ENCODE measurements at places on chromosomes 7 and 10.

GRCh38 chr7:155066417-155066950 is 3.6 kb upstream of the HTR5A start:
- no peak for DNase-seq

DNA sequence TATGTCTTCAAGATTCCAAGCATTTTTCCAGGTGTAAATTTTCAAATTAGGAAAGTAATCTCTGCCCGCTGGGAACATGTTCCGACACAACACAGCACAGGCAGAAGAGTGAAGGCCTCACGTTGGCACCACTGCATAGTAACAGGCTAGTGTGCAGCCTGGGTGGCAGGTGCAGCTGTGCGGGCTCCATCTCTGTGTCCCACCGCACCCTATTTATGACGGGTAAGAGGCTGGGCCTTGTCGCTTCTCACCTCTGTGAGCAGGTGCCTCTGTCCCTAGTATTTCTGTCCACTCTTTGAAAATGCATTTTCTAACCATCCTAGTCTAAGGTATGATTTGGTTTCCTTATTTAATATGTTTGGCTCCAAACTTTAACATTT is 24.1 kb downstream of the VIPR2 start:
- no peak for DNase-seq

GRCh38 chr7:98976396-98977185 is 98.3 kb downstream of the TRRAP start:
- no peak for DNase-seq

DNA sequence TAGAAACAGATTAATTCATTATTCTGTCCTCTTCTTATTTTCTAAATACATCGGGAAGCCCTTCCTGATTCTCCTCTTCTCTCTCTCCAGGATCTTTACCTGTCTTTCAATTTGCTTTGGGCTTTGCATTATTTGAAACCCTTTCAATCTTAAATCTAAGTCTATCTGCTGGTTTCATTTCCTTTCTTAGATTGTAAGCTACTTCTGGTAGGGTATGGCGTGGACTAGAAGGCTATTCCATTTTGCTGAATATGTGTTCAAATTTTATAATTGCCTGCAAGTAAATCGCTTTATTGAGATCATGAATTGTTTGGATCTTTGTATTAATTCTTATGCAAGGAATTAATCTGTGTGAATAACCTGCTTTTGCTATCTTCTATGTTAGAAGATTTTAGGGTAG is 11.1 kb downstream of the STAM start:
- DNase-seq: no peak

DNA sequence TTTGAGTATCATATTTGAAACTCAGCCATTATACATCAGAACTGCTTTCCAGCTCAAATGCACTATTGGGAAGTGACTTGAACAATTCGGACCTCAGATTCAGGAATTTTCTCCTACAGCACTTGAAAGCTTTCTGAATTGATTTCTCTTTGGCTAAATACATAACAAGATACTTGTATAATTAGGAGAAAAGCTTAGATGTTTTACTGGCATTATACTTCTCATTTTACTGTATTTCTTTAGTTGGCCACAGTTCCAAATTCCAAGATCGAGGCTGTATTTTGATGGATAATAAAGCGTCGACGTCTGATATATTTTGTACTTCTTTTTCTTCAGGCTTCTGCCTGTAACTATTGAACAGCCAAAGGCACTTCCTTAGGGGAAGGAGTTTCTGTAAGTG is 26.7 kb upstream of the LYZL2 start:
- no peak for DNase-seq

DNA sequence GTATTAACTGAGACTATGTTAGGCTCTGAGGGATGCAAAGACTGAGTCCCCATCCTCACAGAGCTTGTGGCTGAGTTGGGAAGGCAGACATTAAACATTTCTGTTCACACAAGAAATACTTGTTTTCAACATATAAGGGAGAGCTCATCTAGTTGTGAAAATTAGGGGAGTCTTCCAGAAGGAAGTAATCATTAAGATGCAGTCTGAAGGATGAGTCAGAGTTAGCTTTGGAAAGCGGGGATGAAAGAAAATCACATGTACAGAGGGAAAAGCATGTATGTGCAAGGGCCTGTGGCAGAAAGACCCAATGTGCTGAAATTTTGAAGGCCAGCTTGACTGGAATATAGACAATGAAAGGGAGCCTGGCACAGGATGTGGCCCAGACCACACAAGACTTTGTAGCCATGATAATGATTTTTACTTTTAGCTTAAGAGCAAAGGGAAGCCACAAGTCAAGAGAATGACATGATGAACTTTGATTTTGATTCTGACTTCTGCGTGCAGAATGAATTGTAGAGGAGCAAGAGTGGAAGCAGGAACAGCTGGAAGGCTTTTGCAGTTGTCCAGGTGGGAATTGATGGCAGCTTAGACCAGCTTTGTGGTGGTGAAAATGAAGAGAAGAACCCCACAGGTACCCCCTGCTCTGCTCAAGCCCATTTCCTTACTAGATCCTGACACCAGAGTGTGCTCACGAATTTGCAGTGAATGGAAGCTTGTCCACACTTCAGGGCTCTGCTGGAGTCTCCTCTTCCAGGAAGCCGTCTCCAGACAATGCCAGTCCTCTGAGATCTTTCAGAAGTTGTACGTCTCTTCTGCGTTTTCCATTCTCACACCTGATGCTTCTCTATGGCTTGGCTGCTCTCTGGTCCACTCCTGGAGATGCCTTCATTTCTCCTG is 115.6 kb downstream of the ATXN7L1 start:
- peak; percentile 18 for DNase-seq

DNA sequence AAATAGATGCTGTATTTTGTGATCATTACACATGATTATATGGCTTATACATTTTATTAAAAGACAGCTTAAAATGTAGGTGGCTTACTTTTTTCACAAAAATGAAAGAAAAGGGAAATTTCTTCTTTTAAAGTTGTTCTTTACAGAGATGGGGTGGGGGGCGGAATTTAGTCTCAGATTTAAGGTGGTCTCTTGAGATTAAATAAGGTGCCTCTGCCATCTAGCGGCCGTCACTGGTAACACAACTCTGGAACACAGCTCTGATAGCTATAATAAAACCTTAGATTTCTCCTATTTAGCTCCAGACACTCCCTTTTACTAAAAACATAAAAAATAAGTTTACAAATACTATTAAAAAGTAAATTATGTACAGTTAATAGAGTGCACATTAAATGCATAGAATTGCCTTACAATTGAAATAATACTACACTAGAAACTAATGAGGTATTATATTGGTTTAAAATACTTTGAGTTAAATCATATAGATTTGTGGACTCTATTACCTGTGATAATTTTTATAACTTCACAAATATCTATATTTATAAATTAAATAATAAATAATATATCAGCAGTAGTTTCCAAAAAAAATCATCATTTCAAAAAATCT is 210.9 kb downstream of the DGKB start:
- DNase-seq: peak; percentile 27

DNA sequence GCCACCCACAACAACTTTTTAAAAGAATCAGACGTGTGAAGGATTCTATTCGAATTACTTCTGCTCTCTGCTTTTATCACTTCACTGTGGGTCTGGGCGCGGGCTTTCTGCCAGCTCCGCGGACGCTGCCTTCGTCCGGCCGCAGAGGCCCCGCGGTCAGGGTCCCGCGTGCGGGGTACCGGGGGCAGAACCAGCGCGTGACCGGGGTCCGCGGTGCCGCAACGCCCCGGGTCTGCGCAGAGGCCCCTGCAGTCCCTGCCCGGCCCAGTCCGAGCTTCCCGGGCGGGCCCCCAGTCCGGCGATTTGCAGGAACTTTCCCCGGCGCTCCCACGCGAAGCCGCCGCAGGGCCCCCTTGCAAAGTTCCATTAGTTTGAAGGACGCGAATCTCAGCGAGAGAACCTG is 461 bp upstream of the HTRA1 start:
- no peak for DNase-seq

- DNase-seq: no peak
Observed at GRCh38 chr10:32388258-32389027, 41.5 kb upstream of the EPC1 start.

GRCh38 chr10:6936931-6937330 is 356.9 kb upstream of the PRKCQ start:
- no peak for DNase-seq

DNA sequence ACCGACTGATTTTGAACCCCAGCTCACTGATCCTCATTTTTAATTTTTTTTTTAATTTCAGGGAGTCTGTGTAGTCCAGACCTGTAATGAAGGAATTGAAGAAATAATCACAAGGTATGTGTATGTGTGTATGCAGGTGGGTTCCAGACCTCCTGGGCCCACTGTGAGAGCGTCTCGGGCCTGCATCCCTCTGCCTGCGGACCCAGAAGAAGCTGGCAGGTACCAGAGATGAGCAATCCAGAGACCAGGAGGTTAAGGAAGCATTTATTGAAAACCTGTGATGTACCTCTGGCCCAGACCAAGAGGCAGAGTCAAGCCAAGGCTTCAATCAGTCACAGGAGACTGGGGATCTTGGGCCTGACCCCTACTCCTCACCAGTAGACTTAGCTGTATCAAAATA is 10.8 kb downstream of the SYCE1 start:
- DNase-seq: no peak

DNA sequence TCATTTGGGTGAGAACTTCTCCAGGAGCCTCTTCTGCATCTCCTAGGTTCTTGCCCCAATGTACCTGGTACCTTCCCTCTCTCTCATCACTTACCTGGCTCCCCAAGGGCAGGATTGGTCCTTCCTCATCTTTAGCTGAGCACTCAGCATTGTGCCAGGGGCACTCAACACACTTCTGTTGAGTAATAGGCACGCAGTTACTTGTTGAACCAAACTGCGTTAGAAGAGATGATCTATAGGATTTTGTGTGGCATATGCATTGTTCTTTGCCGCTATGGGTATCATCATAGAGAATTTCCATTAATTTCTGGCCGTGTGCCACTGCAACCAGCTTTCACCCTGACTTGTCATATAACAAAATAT is 16.4 kb downstream of the TBXAS1 start:
- no peak for DNase-seq

DNA sequence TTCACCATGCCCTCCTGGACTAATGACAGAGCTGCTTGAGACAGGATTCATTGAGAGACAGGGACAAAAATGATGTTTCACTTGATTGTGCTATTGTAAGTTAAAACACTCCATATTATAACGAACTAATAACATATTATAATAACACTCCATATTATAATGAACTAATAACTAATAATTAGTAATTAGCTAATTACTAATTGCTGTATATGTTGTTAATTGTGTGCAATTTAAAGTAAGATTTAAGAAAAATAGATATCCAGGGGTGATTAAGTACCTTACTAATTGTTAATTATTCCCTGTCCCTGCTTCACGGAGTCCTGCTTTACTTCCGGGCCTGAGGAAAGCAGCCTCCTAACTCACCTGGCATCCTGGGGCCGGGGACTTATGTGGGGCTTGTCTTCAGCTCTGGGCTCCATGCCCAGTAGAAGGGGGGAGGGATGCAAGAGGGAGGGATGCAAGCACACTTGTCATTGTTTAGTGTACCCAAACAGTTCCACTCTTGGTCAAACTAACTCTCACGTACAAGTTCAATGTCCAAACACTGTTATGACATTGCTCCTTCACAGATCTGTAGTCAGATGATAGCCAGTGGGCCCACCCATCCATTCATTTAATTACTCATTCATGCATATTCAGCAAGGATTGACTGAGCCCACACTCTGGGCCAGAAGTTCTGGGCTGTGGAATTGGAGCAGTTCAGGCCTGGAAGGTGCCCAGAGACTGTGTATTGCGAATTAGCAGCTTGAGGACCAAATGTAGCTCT is 53.8 kb downstream of the COL13A1 start:
- no peak for DNase-seq

DNA sequence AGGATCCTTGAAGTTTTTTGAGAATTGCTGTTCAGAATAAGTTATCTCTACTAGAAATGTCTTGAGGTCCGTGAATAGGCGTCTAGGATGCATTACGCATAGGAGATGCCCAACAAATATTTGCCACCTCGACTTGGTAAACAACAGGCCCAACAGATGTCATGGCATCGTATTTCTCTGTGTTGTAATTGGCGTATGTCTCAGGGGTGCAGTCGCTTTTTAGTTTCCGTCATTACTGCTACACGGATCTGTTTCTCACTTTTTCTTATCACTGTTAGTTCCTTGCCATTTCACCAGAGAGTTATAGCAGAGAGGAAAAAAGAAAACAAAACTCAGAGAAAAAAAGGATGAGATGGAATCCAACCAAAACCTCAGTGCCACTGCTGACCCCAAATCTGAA is 73.0 kb upstream of the SFMBT2 start:
- DNase-seq: no peak

GRCh38 chr7:78368771-78369170 is 570.2 kb downstream of the PHTF2 start:
- DNase-seq: no peak

DNA sequence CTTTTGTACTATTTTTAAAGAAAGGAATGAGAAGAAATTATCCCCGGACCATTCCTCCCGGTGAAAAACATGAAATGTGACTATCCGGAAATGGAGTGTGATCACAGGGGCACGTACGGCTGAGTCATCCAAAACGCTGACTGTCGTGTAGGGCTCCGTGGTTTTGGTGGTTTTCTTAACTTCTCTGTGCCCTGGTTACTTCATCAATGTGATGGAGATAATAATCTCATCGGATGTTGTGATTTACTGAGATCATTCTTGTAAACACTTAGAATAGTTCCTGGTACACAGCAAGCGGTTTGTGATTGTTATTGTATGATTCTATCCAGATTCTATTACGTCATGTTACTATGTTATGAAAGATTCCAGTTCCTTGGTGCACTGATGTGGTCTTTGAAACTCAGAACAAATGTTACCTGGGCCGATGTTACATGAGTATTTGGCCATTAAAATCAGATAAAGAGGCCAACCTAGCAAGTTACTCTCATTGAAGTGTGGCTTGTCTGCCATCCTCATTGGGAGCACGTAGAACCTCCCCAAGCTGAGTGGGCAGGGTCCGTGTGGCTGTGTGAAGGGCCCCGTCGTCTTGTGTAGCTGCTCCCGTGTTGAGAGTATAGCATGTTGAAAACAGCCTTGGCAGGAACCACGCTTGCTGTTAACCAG is 99.5 kb downstream of the CAMK1D start:
- peak; percentile 90 for DNase-seq

- no peak for DNase-seq
Observed at GRCh38 chr7:77580762-77581350, 43.8 kb downstream of the PTPN12 start.

DNA sequence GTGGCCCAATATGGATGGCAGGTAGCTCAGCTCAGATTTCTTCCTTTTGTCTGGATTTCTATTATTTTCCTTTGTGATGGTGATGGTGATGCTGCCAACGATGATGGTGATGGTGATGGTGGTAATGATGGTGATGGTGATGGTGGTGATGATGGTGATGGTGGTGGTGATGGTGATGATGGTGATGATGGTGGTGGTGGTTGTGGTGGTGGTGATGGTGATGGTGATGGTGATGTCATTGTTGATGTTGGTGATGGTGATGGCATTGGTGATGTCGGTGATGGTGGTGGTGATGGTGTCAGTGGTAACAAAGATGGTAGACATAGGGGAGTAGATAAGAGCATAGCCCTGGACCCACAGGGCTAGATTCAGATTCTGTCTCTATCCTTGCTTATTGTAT is 25.4 kb downstream of the TTYH3 start:
- no peak for DNase-seq

GRCh38 chr7:116317907-116318306 is 107.6 kb downstream of the TES start:
- DNase-seq: no peak

Data from T-helper 2 cell (primary cell).